Activated CD8-positive, alpha-beta memory T cell treated with anti-CD3 and anti-CD28 coated beads for 4 hours (primary cell): ENCODE measurements at places on chromosomes 1 and 21.

DNA sequence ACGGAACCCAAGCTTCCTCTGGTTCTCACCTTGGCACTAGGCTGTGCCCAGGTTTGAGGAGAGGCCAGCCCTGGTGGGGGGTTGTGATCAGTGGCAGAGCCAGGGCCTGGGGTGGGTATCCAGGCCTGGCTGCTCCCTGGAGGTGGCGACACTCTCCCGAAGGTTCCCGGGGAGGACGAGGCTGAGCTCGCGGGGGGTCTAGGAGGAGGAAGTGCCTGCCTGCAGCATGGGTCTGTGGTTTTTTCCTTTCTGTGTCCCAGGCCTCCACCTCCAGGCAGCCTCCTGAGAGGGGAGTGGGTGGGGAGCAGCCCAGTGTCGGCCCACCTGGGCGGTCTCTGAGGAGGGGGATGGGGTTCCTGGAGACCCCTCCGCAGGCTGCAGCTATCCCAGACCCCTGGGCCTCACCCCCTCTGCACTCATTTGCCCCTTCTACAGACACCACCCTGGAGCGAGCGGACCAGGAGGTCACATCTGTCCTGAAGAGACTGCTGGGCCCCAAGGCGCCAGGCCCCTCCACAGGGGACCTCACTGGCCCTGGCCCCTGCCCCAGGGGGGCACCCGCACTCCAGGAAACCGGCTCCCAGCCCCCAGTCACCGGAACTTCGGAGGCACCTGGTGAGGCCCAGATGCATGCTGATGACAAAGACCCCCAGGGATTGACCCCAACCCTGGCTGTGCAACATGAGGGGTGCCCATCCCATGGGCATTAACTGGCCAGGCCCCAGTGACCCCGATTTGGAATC lies 44.3 kb downstream of the TRIM11 start:
- DNase-seq, result no peak

- DNase-seq, result no peak
Observed at GRCh38 chr1:11207898-11208611, 18.9 kb downstream of the ANGPTL7 start.

DNA sequence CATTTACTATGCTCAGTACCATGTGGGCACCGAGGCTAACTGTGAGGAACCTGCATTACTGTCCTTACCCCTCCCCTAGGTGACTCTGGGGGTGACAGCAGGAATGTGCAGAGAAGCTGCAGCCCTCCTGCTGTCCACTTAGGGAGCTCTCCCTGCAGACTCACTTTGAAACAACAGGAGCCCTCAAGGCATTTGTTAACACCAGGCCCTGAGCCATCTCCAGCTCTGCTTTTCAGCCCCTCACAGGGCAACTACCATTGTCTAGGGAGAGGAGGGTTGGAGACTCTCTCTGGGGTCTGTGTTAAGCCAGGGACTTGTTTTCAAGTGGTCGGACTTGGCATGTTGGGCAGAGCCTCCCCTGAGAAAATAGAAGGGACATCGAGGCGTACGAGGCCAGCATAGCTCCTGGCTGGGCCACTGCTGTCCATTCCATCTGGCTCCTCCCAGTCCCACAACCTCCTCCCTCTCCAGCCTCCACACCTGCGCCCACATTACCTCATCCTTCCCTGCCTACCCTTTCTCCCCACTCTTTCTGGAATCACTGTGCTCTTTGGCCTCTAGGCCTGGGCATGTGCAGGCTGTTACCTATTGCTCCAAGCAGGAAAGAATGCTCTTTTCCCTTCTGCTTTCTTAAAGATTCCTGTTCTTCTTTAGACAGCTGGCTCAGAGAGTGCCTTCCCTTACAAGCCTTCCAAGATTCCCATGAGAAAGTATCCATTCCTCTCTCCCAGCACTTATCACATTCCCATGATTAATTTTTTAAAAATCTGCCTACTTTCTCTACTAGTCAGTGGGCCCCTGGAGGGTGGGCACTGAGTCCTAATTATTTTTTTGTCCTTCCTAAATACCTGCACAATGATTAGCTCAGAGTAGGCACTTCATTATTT lies 102.7 kb upstream of the GCLM start:
- no peak for DNase-seq

GRCh38 chr1:29679828-29680558 lies 443.7 kb downstream of the PTPRU start:
- no peak for DNase-seq

DNA sequence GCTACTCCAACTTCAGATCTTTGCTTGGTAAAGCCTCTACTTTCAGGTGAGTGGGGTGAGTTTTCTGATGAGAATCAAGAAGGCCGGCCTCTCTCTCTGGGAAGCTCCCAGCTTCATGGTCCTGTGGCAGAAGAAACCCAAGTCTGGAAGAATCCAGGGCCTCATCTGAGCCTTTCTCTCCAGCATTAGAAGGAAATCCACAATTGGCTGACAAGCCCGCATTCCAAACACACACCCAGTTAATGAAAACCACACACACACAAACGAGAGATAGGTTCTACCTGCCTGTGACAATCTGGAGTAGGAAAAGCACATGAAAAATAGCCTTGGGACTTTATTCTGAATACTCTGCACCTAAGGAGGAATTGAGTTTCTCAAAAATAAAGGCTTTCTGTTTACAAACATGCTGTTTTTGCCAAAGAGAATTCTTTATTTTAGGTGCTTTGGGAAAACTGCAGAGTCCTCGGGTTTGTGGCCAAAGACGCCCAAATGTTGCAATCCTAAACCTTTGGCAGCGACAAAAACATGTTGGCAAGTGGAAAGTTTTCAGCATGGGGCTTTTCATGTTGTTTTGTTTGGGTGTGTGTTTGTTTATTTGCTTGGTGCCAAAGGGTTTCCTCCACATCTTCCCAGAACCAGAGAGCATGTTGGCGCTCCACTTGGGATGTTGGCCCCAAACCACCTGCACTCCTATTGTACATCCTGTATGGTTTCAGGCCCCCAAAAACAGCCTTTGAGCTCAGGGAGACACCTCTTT lies 216.2 kb downstream of the SETD4 start:
- DNase-seq, result no peak

- DNase-seq, result no peak
Observed at GRCh38 chr1:21229246-21230000, 52.7 kb upstream of the EIF4G3 start.

DNA sequence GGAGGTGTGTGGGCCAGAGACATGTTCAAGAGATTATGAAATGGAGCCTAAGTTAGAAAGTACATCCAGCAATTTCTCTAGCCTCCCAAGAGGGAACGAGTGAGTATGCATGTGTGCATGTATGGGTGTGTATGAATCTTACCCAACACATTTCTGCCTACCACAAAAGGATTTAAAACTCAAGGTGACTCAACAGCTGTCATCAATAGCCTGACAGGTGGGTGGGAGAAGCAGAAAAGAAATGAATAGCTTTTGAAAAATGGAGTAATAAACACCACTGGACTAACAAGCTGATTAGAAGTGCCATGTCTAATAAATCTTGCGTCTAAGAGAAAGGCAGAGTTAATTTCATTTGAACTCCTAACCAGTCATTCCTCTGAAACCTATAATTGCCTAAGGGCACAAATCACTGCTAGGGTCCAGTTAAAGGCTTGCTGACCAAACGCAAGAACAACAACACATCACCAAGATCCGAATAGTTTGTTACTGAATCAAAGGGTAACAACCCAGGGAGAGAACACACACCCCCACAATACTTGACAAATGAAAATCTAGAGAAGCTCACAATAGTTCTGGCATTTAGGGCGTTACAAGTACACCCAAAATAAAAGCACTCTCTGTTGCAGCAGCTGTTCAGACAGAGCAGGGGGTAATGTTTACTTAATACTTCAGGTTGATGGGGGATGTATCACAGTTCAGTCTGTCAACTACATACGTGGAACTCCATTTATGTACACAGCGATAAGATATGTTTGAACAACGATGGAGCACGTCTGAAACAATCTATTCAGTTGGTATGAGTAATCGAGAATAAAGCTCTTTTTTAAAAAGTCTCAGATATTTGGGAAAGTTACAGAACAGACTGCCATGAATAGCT lies 1.4 kb downstream of the KIAA0319L start:
- no peak for DNase-seq

GRCh38 chr1:85313888-85314696 lies 37.7 kb upstream of the BCL10 start:
- DNase-seq, result no peak

GRCh38 chr1:155081472-155082300 lies 3.0 kb downstream of the EFNA3 start:
- no peak for DNase-seq

DNA sequence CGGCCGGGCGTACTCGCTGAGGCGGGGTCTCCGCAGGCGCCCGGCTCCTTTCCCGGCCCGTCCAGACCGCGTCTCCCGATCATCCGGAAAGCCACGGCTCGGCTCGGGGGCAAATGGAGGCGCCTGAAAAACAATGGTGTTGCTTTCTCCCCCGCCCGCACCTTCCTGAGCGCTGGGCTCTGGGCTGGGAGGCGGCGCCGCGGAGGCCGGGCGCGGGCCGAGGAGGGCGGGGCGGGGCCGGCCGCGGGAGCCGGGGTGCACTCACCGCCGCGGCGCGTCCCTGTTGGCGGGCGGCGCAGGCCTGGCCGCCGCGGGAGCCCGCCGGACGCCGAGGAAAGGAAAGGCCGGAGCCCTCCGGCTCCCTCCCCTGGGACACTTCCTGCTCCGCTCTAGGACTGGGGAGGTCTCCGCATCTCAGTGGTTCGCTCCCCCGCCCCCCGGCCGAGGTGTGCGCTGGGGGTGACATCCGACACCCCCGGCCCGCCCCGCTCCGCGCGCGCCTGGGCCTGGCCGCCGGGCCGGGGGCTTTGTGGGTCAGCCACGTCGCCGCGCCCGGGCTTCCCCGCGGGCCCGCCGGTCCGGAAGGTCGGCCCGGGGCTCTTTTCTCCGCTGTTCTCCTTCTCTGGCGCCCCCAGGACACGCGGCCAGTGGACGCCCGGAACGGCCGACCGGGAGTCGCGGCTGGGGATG lies at the start of gene ZNF496:
Gene ZNF496, minus strand, starts transcription at position 343 of the 690 bp plus-strand sequence. CDS start 2,289 bp downstream, outside the sequence.
- DNase-seq, result peak; percentile 46

- DNase-seq, result no peak
Observed at GRCh38 chr1:44288883-44289282, 66.2 kb downstream of the ERI3 start.

GRCh38 chr1:173870252-173871075 lies 2.3 kb downstream of the ZBTB37 start:
- DNase-seq, result no peak

DNA sequence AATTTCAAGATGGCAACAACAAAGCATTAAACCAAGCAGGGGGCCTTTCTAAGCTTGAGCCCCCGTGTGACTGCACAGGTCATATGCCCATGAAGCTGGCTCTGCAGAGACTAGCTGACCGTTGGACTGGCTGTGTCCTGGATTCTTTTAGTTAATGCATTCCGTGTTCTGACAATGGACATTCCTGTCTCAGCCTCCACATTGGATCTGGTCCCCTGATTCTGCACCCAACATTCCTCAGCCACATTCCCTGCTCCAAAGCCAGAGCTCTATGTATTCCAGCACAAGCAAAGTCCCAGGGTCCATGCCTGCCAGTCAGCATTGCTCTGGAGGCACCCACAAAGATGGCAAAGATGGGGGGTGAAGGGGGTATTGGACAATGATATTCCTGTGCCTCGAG lies 5.1 kb upstream of the NAV1 start:
- no peak for DNase-seq

DNA sequence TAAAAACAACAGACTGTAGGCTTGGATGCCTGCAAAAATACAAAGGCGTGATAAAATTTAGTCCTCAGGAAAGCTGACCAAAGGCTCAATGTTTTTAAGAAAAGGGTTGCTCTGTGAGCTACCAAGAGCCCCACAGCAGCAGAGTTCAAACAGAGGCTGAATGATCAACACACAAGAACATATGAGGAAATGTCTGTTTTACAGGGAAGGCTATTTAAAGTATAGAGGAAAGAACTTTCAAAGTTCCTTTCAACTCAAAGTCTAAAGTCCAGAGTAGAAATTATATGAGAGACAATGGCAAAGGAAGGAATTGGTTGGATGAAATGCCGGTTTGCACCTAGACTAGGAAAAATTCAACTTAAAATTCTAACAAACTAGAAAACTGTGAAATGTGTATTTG lies 8.6 kb downstream of the CLSTN1 start:
- no peak for DNase-seq

- no peak for DNase-seq
Observed at GRCh38 chr1:234715252-234716014, 105.5 kb upstream of the IRF2BP2 start.
